ENCODE measurements at places on chromosomes 11 and 22.

GRCh38 chr11:114959953-114960505, 281.7 kb downstream of the NXPE2 start:
- no peak for DNase-seq

DNA sequence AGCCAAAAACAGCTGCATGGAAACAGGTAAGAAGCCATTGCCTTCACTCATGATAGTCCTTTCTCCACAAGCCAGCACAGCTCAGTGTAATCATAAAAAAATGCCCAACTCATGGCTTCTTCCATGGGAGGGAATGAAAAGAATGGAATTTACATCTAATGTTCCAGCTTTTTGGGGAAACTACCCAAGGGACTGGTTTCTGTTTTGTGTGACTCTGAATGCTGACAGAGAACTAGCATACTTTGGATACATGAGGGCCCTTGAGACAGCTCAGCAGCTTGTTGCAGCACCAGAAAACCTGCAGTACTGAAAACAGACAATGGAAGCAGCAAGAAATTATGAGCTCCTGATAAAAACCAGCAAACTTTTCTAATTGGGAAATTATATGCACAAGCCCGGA, 24.2 kb upstream of the HORMAD2 start:
- no peak for DNase-seq

DNA sequence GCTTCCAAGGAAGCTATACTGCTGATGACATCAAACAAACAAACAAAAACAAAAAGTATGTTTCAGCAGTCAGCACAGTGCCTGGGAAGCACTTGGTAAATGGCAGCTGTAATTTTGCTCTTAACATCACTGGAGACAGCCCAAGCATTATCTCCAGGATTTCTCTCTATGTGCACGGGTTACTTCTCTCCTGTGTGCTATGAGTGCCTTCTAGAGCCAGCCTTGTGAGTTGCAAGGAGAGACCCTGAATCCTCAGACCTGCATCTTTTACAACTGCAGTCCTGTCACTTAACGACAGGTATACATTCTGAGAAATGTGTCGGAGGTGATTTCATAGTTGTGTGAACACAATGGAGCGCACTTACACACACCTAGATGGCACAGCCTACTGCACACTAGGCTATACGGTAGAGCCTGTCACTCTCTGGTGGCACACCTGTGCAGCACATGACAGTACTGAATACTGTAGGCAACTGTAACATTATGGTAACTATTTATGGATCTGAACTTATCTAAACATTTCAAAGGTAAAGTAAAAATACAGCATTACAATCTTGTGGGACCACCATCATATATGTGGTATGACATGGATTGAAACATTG, 662.5 kb upstream of the B3GAT1 start:
- DNase-seq: no peak

DNA sequence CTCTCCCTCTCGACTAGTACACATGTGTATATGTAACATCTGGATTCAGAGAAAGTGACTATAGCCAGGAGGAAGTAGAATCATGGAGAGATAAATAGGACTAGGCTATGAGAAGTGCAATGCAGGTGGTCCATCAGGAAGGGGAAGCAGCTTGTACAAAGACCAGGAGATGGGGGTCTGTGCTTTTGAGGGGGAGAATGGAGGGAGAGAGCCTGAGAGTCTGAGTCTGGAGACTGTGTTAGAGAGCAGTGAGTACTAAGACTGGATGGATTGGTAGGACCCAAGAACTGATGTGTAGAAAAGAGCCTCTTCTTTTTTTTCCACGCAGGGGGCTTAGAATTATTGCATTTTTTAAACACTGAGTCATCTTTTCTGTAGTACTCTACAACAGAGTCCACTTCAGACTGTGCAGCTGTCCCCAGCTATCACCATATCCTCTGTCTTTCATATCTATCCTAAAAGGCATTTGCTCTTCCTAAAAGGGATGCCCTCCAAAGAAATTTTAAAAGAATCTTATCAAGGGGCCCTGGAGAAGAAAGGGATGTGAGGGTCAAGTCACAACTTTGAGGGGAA, 80.4 kb downstream of the BDNF start:
- no peak for DNase-seq

- DNase-seq: no peak
These were observed 56.8 kb upstream of the FGF3 start for GRCh38 chr11:69876013-69876412.

- DNase-seq: no peak
These were observed 10.9 kb upstream of the DCHS1 start for GRCh38 chr11:6666302-6667183.

DNA sequence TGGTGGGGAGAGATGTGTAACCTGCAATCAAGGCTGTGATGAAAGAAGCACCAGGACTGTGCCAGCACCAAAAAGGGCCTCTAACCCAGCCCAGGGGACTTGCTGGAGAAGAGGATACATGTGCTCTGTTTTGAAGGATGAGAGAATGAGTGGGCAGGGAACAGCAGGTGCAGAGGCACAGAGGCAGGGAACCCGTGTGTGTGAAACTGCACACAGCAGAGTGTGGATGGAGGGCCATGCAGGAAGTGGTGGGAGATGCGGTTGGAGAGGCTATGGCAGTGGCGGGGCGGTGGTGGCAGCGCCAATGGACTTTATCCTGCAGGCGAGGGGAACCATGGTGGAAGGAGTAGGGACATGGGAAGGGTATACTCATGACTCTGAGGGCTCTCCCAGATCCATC, 25.2 kb upstream of the LRRC32 start:
- DNase-seq: no peak

Data from kidney capillary endothelial cell (primary cell).